NCI-H2081 (cell line): ENCODE measurements at places on chromosomes 7 and 10.

DNA sequence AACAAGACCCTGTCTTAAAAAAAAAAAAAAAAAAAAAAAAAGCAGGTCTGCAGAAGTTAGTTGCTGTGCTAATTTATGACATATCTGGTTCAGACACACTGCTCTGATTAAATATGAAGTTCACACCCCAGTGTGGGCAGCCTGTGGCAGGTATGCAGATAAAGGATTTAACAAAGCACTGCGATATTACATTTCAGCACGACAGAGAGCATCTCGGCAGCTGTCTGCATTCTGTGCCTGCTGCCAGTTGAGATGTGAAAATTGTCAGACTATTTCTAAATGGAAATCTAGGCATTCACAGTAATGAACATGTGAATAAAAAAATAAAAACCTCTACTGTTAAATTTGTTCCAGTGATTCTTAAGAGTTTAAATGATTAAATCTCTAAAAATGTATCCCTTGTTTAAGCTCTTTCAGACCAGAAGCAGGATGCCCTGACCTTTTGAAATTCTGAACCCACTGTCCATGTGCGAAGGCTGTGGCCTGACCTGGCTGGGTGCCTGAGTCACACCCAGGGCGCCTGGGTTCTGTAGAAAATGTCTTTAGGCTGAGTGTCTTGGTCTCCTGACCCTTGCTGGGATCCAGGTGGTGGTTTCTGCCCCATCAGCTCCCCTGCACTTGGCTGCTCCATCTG, 272.9 kb downstream of the WDR37 start:
- DNase-seq, result no peak

GRCh38 chr10:51629934-51630639, 69.3 kb downstream of the CSTF2T start:
- no peak for DNase-seq

DNA sequence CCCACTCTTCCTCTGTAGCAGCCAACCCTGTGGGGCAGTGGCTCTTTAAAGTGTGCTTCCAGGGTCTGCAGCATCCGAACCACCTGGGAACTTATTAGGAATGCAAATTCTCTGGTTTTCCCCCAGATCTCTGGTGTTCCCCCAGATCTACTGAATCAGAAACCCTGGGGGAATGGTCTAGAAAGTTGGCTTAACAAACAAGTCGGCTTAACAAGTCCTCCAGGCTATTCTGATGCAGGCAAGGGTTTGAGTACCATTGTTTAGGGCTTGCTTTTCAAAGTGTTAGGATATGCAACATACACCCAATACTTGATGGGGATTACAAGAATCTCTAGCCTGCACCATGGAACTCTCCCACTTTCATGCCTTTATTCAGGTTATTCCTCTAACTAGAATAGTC, 126.3 kb downstream of the RALA start:
- no peak for DNase-seq

DNA sequence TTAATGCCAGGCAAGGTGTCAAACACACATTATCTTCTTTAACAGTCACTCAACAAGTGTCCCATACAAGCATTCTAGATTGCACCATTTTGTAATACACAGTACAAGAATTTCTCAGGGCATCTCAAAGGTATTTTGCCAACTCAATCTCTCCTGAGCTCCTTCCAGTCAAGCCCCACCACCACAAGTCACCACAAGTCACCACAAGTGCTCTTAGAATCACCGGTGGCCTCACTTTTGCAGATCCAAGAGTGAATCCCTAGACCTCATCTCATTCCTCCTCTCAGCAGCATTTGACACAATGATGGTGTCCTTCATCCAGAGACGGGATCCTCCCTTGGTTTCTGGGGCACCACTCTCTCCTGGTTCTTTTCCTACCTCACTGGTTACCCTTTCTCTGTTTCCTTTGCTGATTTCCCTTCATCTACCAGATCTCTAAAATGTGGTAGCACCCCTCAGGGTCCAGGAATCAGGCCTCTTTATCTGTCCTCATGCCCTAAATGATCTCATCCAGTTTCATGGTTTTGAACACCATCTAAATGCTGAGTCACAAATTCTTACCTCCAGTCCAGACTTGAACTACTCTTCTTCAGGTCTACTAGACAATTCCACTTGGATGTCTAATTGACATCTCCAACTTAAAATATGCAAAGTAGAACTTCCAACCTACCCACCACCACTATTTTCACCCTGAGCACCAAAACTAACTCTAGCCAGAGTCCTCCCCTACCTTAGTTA, 26.9 kb downstream of the VPS41 start:
- no peak for DNase-seq

DNA sequence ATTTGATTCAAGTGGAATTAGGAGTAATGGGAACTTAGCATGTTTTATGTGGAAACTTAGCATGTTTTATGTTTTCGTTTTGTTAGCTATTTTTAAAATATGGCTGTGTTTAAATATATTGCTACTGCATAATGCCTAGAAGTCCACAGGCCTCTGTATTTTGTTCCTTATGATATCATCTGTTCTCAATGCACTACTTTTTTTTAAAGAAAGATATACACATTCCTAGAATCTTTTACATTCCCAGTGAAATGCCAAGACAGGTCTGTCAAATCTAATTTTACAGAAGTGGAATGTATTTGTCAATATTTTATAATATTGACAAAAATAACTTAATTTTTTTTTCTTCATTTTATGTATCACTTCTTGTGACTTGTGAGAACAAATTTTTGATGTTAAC, 51.6 kb downstream of the ST7 start:
- no peak for DNase-seq

GRCh38 chr7:114942446-114943175, 20.7 kb downstream of the MDFIC start:
- DNase-seq, result no peak

DNA sequence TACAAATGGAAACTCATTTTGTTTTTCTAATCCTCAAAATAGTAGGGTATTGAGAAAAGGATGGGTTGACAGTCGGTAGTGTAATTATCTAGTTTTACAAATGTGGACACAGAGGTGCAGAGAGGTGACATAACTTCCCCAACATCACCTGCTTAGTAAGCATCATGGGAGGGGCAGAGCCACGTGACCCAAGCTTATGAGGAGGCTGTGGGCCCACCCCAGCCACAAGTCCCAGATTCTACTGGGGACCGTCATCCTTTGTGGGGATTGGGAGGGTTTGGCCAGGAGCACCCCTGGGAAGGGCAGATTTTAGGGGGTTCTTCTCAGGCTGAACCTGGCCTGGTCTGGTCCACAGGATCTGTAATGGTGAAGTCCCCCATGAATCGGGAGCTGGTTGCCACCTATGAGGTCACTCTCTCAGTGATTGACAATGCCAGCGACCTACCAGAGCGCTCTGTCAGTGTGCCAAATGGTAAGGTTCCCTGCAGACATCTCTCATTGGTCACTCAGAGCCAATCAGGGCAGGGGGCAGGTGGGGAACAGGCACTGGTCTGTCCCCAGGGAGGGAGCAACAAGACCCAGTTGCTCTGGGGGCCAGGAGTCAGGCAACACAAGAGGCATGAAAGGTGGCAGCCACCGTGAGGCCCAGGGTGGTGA, 23.6 kb upstream of the VSIR start:
- no peak for DNase-seq

DNA sequence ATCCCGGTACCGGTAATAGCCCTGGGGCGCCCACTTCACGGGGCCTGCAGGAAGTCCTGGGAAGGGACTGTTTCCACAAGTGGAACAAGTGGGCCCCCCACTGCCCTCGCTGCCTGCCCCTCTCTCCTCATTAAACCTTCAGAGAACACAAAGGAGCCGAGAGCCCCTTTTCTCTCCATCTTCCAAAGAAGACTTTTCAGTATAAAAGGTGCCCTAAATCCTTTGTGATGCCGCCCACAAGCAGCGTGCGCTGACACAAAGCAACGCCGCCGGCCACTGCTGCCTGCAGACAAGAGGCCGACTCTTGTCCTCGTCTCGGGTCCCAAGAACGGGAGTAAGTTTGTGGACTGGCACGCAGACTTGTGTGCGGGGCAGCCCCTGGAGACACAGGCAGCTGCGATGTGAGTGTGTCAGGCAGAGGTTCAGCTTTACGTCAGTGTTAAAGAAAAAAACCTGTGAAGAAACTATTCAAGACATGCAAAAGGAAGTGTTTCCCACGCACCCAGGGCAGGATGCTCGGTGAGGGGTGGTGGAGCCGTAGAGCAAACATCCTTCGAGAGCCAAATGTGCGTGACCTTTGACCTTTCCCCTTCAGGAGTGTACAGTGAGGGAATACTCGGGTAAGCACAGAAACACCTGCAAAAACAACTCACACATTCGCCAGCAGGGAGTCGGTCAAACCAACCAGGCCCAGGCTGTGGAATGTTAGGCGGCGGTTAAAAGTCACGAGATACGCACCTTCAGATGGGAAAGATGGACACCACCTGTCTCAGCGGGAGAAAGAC, 118.2 kb downstream of the VIPR2 start:
- no peak for DNase-seq

DNA sequence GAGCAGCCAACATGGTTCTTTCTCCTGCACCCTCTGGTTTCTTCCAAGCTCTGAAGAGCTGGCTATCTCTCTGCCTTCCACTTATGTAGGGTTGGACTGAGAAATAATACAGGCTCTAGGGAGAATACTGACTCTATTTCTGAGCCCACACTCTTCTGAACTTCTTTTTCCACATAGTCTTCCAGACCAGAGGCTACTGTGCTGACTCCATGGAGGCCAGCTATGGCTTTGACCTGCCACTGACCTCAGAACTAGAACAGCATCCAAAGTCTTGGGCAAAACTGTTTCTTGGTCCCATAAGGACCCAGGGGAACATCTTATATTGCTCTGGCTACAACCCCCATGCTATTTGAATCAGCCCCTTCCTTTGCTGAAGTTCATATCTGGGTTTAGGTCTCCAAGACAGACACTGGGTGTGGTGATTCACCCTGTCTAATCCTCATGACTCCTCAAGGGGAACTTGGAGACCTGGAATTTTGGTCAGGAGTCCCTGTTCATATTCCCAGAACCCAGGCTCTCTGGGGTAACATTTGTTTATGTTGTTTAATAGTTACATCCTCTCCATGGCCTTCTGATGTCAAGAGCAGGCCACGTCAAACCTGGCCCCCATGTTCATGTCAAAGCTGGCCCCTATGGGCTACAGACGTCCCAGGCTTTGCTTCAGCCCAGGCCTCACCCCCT, 12.1 kb upstream of the PLAU start:
- no peak for DNase-seq

- DNase-seq, result no peak
Observed at GRCh38 chr7:90593205-90593604, 2.9 kb upstream of the CDK14 start.
